ENCODE measurements at places on chromosomes 7 and 10.

GRCh38 chr10:22321156-22321923 lies 441 bp downstream of the BMI1 start:
- peak; percentile 65 for DNase-seq

DNA sequence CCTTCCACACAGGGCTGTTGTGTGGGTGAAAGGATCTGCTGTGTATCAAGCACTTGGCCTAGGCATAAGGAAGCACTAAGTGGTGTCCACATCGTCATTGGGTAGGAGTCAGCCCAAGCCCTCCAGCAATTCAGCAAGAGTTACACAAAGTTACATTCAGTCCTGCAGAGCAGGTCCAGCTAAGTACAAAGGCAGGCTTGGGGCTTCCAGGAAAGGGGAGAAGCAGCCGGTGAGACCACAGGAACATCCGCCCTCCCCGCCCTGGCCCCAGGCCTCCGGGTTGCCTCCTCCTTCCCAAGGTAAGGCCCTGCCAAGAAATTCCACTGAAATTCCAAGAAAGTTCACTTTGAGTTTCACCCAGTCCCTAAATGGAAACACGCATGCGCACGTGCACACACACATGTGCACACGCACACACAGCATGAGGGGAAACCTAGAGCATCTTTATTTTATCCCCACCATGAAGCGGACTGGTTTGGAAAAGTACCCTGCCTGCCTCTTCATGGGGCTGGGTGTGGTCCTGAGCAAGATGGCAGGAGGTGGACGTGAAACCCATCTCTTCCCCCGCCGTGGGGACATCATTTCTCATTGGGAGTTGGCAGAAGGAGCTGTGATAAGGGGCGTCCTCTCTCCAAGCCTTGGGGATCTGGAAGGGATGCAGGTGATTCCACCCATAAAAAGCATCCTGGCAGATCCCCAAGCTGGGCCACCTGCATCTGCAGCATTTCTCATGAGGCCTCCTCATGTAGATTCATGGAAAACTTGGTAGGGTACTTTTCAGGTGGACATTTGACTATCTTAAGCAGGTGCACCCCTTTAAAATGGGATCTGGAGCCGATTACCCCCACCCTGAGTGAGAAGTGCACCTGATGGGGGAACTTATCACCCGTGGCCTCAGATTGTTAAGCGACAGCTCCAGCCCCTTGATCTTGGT lies 69.1 kb upstream of the NANOS1 start:
- no peak for DNase-seq

DNA sequence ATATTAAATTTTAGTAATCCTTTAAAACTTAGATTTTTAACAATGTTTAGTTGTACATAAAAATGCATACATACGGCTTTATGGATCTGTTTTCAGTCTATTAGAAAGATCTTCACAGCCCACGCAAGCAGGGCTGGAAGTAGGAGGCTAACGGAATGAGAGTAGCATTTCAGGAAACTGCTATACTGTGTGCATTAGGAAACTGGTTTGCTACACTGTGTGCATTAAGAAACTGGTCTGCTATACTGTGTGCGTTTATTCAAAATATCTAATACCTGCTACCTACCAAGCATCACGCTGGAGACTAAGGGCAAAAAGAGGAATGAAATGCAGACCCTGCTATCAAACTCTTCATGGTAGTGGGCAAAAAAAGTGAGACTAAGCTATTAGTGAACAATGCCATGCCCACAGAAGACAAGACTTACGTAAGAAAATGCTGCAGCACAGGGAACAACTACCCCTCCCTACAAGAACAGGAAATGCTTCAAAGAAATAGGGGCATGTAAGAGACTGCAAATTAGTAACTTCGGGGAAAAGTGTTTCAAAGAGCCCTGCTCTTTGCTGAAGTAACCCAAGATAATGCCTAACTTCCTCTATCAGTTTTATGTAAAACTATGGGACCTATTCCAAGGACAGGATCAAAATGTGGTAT lies 11.3 kb downstream of the RAB11FIP2 start:
- no peak for DNase-seq

DNA sequence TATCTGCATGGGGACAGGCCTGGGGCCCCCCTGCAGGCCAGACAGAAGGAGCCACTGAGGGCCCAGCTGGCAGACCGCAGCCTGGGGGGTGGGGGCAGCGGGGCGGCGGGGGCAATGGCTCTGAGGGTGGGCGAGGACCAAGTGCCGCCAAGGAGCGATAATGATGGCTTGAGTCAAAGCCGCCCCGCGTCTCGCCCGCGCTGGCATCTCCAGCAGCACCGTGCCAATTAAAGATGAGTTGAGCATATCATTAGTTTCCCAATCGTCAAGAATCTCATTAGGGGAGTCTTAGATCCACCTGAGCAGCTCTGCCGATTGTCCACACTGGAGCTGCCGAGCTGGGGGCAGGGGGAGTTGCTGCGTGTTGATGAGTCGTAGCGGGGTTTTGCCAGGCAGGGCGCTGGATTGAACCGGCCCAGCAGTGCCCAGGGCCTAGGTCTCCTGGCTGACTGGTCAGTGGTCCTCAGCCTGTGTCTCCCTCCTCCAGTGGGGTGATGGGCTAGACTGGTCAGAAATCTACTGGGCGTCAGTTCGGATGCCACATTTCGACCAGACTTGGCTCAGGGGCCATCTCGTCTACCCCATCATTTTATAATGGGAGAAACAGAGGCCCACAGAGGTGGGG lies 41.0 kb upstream of the PSMG3 start:
- no peak for DNase-seq

GRCh38 chr7:131607291-131608115 lies 51.1 kb upstream of the PODXL start:
- no peak for DNase-seq

All from stimulated activated naive CD8-positive, alpha-beta T cell treated with anti-CD3 and anti-CD28 coated beads, Interleukin-15, amount 100 ng/mL, for 72 hours (primary cell).